ENCODE measurements at places on chromosomes 5 and 9. TPM values are rescaled to one million over a fixed set of nuclear protein-coding genes. Genes with fewer than 3 reads are reported as not detected.

Gene HRH2
- 10.6 TPM for polyA plus RNA-seq

GRCh38 chr9:131747352-131747751 is 7.5 kb upstream of the RAPGEF1 start:
- peaks cover 25% of the 10 kb centered on the region for H3K4me1 ChIP-seq
- H3K4me3 ChIP-seq: no peak overlapping the region
- peak overlapping the region; percentile 71 for H3K27ac ChIP-seq
- no peaks in the 10 kb centered on the region for H3K27me3 ChIP-seq
- peak; percentile 93 for DNase-seq

Gene NUTM2G
- polyA plus RNA-seq: not detected

DNA sequence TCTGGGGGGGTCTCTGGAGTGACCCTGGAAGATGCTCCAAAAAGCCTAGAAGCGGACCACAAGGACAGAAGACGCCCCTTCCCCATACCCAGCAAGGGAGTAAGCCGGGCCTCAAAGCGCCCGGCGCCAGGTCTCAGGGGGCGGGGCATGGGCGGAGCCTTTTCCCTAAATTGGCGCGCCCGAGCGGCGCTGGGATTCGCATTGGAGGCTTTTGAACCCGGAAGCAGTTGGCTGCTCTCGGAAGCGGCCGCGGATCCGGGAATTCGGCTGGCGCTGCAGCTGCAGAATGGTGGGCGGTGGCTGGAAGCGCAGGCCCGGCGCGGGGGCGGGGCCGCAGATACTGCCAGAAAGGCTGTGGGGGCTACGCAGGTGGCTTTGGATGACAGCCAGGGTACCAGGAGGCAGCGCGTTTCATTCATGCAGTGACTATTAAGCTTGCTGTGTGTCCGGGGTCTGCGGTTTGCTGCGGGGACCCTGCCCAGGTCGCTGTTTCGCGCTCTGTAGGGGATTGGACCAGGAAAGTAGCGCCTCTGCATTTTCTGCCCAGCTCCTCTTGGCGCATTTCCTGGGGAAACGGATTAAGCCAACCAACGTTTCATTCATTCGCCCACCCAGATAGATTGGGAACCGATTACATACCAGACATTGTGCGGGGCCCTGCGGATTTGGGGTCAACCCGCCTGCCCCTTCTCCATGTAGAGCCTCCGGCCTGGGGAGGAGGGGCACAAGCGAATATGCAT is 83.0 kb upstream of the FREM1 start:
- DNase-seq: peak; percentile 21
- H3K36me3 ChIP-seq: no peaks in the 10 kb centered on the region
- peaks cover 27% of the 10 kb centered on the region for H3K4me1 ChIP-seq

- H3K36me3 ChIP-seq: no peaks in the 10 kb centered on the region
- DNase-seq: no peak
- H3K4me3 ChIP-seq: no peak overlapping the region
- no peaks in the 10 kb centered on the region for H3K27me3 ChIP-seq
- no peak overlapping the region for H3K27ac ChIP-seq
Observed at GRCh38 chr5:40312205-40312604, 367.5 kb upstream of the PTGER4 start.

GRCh38 chr9:18017136-18017535 is 438.3 kb downstream of the SH3GL2 start:
- no peak overlapping the region for H3K4me3 ChIP-seq
- no peaks in the 10 kb centered on the region for H3K27me3 ChIP-seq
- H3K4me1 ChIP-seq: no peaks in the 10 kb centered on the region
- no peaks in the 10 kb centered on the region for H3K36me3 ChIP-seq

DNA sequence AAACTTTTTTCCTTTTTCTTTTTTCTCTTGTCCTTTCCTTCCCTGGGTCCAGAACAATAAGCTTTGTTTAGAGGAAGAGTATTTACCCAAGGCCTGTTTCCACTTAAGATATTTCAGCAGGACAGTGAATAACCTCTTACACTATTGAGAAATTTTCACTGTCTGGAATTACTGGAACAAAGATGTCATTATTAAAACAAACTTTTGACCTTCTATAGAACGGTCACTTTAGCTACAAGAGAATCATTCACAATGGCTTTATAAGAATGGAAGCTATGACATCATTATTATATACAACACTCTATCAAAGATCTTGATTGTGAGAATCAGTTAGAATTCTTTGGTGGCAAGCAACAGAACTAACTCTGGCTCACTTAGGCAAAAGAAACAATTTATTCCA is 22.0 kb upstream of the ARHGAP26 start:
- H3K27ac ChIP-seq: no peak overlapping the region
- H3K36me3 ChIP-seq: no peaks in the 10 kb centered on the region
- peaks cover 31% of the 10 kb centered on the region for H3K4me1 ChIP-seq
- H3K4me3 ChIP-seq: no peak overlapping the region
- H3K27me3 ChIP-seq: no peaks in the 10 kb centered on the region
- no peak for DNase-seq

Measured in CD14-positive monocyte (primary cell).